ENCODE measurements at places on chromosomes 1 and 21.
A peak's percentile ranks its signal among the peaks of the same experiment; 100 is the strongest.

- no peaks in the 10 kb centered on the region for H3K36me3 ChIP-seq
- no peak overlapping the region for H3K4me3 ChIP-seq
- peak; percentile 72 for DNase-seq
- H3K27me3 ChIP-seq, result no peaks in the 10 kb centered on the region
- peak overlapping the region; percentile 79 for H3K27ac ChIP-seq
Observed at GRCh38 chr21:42233067-42233961, 14.4 kb downstream of the ABCG1 start.

- H3K4me3 ChIP-seq, result no peak overlapping the region
- no peak for DNase-seq
- H3K27ac ChIP-seq, result no peak overlapping the region
Observed at GRCh38 chr1:7956218-7957032, 5.1 kb upstream of the PARK7 start.

- DNase-seq, result no peak
- no peak overlapping the region for H3K4me3 ChIP-seq
- H3K27me3 ChIP-seq, result no peaks in the 10 kb centered on the region
- H3K36me3 ChIP-seq, result no peaks in the 10 kb centered on the region
- no peak overlapping the region for H3K27ac ChIP-seq
Observed at GRCh38 chr1:157140063-157140588, 1.9 kb upstream of the ETV3 start.

DNA sequence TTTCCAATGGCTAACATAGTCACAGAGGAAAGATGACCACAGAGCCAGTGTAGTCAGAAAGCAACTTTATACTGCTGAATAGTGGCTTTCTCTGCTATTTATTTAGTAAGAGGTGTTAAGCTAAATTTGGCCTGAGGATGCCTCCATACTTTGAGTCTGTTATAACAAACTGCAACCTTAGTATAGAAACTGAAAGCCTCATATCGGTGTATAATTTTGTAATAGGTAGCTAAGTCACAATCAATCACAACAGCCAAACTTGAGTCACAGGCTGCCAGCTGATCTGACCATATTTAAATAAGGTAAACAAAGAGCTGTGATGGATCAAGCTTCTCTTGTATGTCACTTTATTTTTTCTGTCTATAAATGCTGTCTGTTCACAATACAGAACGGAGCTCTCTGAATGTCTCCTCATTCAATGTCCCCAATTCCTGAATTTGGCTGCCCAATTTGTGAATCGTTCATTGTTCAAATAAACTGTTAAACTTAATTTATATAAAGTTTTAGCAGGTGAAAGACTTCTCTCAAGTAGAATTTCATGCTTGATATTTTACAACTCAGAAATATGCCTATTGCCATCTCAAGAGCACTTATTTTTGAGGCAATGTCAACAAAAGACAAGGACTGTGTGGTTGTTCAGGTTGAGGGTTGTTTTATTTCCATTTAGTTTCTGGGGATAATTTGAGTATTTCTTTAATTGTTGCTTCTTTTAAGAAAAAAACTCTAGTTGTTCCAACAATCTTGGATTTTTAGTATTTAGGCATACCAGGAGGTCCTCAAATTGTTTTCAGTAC is 339.7 kb upstream of the B3GALT2 start:
- H3K36me3 ChIP-seq, result no peaks in the 10 kb centered on the region
- no peak for DNase-seq
- no peak overlapping the region for H3K4me3 ChIP-seq
- no peaks in the 10 kb centered on the region for H3K4me1 ChIP-seq
- no peaks in the 10 kb centered on the region for H3K27me3 ChIP-seq

- peak; percentile 94 for DNase-seq
- H3K27me3 ChIP-seq, result no peaks in the 10 kb centered on the region
- H3K4me1 ChIP-seq, result peaks cover 12% of the 10 kb centered on the region
- H3K36me3 ChIP-seq, result no peaks in the 10 kb centered on the region
- peak overlapping the region; percentile 72 for H3K4me3 ChIP-seq
Observed at GRCh38 chr1:36321119-36321951, 2.1 kb downstream of the EVA1B start.

- H3K4me3 ChIP-seq, result no peak overlapping the region
- DNase-seq, result no peak
- no peak overlapping the region for H3K27ac ChIP-seq
- H3K27me3 ChIP-seq, result no peaks in the 10 kb centered on the region
- H3K4me1 ChIP-seq, result no peaks in the 10 kb centered on the region
- no peaks in the 10 kb centered on the region for H3K36me3 ChIP-seq
Observed at GRCh38 chr1:116314305-116314919, 58.6 kb upstream of the ATP1A1 start.

DNA sequence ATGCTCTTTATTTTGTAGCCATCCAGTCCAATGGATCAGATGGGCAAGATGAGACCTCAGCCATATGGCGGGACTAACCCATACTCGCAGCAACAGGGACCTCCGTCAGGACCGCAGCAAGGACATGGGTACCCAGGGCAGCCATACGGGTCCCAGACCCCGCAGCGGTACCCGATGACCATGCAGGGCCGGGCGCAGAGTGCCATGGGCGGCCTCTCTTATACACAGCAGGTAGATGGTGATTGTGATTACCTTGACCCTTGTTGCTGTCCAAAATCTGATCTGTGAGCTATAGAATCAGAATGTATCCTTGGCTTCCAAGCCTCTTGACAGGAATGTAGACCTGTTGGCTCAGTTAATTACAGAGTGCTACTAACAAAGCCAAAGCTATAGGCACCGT is 33.8 kb downstream of the ARID1A start:
- no peaks in the 10 kb centered on the region for H3K36me3 ChIP-seq
- DNase-seq, result no peak
- peaks cover 2% of the 10 kb centered on the region for H3K4me1 ChIP-seq

GRCh38 chr1:162138112-162138511 is 68.6 kb downstream of the NOS1AP start:
- no peaks in the 10 kb centered on the region for H3K4me1 ChIP-seq
- H3K27me3 ChIP-seq, result no peaks in the 10 kb centered on the region
- H3K36me3 ChIP-seq, result no peaks in the 10 kb centered on the region
- no peak overlapping the region for H3K4me3 ChIP-seq
- DNase-seq, result no peak

GRCh38 chr1:235012436-235013210 is 116.0 kb downstream of the TOMM20 start:
- no peaks in the 10 kb centered on the region for H3K27me3 ChIP-seq
- no peaks in the 10 kb centered on the region for H3K36me3 ChIP-seq
- H3K4me3 ChIP-seq, result no peak overlapping the region
- H3K27ac ChIP-seq, result peak overlapping the region; percentile 11
- DNase-seq, result no peak
- H3K4me1 ChIP-seq, result no peaks in the 10 kb centered on the region

DNA sequence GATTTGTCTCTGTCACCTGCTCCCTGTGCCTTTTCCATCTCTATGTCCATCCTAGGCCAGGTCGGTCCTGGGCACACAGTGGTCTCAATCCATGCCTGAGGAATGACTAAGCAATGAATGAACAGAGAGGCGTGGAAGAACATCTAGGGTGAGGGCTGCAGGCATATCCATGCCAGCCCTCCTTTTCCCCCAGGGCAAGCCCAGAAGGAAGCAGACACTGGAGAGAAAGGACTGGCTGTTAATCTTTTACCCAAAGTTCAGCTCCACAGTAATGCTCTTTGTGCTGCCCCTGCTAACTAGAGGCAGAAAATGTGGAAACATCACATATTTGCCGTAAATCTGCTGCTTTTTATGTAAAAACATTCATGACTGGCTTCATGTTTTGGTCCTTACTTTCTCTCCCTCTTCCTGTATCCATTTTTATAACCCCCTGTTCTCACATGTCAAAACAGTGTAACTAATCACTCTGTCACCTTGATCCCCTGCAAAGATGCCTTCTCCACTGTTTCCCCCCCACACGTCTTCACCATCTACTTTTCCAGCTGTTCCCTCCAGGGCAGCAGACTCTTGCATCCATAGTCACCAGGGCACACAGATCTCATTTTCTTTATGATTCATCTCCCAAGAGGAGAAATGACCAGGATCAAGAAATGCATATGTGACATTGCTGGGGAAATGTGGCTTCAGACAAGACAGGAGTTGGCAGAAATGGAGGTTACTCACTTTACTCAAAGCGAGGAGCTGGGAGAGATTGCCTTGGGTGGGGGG is 166.4 kb upstream of the PROX1 start:
- DNase-seq, result no peak
- H3K27me3 ChIP-seq, result no peaks in the 10 kb centered on the region
- H3K4me3 ChIP-seq, result no peak overlapping the region
- H3K36me3 ChIP-seq, result no peaks in the 10 kb centered on the region
- no peak overlapping the region for H3K27ac ChIP-seq

DNA sequence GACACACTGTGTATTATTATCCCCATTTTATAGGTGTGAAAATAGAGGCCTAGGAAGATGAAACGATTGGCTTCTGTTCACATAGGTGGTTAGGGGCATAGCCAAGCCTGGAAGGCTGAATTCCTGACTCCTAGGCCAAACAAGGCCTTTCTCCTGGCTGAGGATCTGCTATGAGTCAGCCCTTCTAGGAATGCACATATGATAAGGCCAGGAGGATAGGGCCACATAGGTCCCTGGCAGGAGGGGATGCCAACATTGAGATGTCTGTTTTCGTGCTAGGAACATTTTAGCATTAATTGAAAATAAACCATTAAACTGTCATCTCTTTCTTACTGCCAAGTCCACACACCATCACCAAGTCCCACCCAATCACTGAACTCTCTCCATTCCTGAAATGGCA is 9.2 kb downstream of the CSMD2 start:
- no peaks in the 10 kb centered on the region for H3K36me3 ChIP-seq
- no peaks in the 10 kb centered on the region for H3K4me1 ChIP-seq
- no peak for DNase-seq
- H3K27ac ChIP-seq, result no peak overlapping the region
- no peaks in the 10 kb centered on the region for H3K27me3 ChIP-seq
- no peak overlapping the region for H3K4me3 ChIP-seq

- no peaks in the 10 kb centered on the region for H3K36me3 ChIP-seq
- H3K27me3 ChIP-seq, result no peaks in the 10 kb centered on the region
- H3K4me1 ChIP-seq, result no peaks in the 10 kb centered on the region
- no peak overlapping the region for H3K4me3 ChIP-seq
- no peak for DNase-seq
Observed at GRCh38 chr1:172499636-172500141, 33.3 kb upstream of the SUCO start.

Data from uterus (tissue), 4 donors.